Mucosa of gallbladder (tissue), 1 donor: ENCODE measurements at places on chromosomes 4 and X. TPM values are rescaled to one million over a fixed set of nuclear protein-coding genes. Genes with fewer than 3 reads are reported as not detected.
A peak's percentile ranks its signal among the peaks of the same experiment; 100 is the strongest.

The AMOT gene
- 35.4 TPM for total RNA-seq

DNA sequence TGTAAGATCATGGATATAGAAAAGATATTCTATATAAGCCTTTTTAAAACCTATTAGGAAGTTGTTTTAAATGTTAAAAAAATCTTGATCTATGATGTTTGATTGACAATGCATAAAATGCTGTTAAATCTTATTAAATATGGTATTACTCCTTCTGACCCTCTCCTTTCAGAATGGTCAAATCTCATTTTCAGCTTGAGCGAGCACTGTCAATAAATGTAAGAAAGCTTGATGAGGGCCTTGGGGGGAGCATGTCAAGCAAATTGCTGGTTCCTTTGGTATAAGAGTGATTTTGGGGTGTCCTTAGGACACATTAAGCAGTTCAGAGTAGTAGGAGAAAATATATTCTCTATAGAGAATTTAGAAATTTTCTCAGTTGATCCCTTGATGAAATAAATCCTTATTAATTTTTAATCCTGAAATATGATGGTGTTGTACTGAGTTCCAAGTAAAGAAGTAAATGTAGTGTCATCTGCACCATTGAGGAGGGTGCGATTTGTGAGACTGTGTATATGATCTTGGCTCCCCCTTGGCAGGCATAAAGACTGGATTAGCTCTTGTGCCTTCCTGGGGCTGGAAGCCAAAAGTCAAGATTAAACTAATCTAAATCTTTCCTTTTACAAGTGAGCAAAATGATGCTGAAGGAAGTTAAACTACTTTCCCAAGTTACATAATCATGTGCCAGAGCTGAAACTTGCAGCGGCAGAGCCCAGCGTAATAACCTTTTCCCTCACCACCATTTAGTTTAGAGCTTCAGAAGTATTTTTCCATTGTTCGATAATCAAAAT, 82.6 kb upstream of the ANK2 start:
- DNase-seq, result no peak

DNA sequence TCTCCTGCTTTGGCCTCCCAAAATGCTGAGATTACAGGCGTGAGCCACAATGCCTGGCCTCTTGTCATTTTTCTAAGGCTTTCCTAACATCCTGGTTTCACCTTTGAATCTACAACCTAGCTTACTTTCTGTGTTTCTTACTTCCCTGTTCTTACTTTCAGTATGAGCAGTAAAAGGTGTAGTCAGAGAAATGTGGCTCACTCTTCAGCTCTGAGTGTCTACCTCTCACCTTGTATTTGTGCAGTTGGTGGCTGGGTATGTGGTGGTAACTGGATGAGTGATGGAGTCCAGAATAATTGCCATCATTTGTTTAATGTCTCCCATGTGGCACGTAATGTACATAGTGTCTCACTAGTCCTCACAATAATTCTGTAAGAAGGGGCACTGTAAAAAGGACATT, 19.1 kb upstream of the CXCL11 start:
- no peak for DNase-seq

The PCDH7 gene
- total RNA-seq, result 42.8 TPM

- DNase-seq, result no peak
Measured at GRCh38 chrX:156005144-156005543, 7.6 kb downstream of the IL9R start.

DNA sequence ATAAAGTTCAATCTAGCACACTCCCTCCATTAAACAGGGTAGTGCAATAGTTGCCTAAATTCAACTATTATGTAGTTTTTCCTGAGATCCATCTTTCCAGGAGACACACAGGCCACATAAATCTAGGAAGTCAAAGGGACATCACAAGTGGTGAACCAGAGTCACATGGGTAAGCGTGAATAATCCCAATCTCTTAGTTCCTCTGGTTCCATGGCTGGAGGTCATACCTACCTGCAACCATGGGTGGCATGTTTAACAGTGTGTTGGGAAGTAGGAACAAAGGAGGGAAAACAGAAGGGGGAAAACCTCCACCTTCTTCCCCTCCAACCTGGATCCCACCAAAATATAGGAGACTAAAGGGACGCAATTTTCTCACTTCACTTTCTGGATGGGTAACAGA, 2651.6 kb downstream of the ARAP2 start:
- no peak for DNase-seq

The TCEAL2 gene
- 10.5 TPM for total RNA-seq

- DNase-seq, result no peak
Measured at GRCh38 chrX:123581586-123581985, 151.3 kb downstream of the THOC2 start.

GRCh38 chr4:24978291-24979075, 52.3 kb downstream of the LGI2 start:
- DNase-seq, result no peak

- DNase-seq, result no peak
Measured at GRCh38 chr4:77344001-77344400, 187.0 kb downstream of the CCNG2 start.

DNA sequence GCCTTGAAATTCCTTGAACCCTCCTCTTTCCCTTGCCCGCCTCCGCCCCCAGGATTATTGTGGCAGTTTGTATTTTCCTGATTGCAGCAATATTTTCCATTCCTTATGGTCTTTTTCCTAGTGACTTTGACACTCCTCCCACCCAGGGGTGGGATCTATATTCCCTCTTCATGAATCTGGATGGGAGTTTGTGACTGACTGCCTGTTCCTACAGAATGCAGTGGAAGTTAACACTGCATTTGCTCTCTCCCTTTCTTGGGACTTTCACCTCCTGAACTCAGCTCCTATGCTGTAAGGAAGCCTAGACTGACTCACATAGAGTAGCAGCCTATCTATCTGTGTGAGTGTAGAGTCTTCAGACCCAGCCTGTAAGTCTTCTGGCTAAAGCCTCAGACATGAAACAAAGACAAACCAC, 2.2 kb downstream of the FUNDC2 start:
- no peak for DNase-seq

DNA sequence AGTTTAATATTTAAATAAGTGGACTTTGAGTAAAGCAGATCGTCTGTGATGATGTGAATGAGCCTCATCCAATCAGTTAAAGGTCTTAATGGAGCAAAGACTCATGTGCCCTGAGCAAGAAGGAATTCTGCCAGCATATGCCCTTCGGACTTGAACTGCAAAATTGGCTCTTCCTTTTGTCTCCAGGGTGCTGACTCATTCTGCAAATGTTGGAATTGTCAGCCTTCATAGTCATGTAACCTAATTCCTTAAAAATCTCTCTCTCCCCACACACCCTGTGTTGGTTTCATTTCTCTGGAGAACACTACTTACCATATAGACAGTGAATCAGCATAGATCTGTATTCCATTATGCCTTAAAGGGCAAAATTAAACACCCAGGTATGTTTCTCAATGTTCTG, 609.8 kb upstream of the GALNTL6 start:
- no peak for DNase-seq

GRCh38 chrX:123036401-123036800, 147.7 kb upstream of the GRIA3 start:
- DNase-seq, result no peak

GRCh38 chr4:127441571-127441970, 191.2 kb upstream of the INTU start:
- DNase-seq, result no peak

DNA sequence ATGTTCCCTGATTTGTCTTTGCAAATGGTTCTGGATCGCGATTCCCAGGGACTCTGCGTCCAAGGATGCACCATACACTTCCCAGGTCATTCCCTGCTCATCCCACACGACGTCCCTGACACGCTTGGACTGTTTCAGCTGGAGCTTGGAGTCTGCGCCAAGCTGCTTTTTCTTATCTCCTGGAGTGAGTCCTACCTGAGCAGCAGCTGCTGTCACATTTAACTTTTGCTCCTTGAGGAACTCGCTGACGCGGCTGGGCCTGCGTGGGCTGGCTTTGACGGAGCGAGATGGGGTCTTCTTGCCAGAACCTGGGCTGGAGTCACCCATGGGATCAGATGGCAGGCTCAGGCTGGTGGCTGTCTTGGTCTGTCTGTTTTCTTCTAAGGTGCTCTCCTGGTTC, 59.6 kb downstream of the GPRIN3 start:
- no peak for DNase-seq

DNA sequence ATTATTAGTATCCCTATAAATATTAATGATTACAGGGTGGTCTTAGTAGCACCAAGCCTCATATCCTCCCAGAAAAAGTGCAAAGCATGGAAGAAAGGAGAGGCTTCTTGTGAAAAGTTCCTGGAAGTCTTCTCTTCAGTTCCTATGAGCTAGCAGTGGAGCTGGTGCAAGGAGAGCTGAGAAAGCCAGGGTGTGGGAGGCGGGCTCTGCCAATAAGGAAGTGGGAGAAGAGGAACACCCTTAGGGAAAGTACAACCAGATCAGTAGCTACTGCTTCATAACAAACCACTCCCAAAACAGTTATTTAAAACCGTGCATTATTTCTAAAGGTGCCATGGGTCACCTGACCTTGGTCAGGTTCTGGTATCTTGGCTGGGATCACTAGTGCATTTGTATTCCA, 72.4 kb downstream of the MAP9 start:
- no peak for DNase-seq

DNA sequence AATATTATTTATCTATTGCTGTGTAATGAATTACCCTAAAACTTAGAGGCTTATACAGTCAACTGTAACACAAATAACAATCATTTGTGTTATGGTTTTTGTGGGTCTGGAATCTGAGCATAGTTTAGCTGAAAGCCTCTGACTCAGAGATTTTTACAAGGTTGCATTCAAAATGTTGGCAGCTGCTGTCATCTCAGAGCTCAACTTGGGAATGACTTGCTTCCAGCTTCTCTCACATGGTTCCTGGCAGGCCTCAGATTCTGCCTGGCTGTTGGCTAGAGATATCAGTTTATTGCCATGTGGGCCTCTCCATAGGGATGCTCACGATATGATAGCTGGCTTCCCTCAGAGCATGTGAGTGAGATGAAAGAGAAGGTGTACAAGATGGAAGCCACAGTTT, 70.2 kb upstream of the BRWD3 start:
- no peak for DNase-seq

DNA sequence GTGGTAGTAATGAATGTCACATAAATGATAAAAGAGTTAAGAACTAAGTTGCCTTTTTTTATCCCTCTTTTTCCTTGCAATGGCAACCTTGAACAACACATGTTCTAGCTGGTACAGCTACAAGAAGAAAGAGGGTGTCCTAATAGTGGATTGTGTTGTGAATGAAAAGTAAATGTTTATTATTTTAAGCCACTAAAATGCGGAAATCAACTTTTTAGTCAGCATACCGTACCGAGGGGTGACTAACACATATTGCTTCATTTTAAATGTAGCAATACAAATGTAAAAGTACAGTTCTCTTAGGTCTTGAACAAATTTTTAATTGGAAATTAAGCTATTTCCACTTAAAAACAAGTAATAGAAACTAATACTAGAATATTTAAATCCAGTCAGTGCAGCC, 17.7 kb upstream of the AP1AR start:
- DNase-seq, result no peak

DNA sequence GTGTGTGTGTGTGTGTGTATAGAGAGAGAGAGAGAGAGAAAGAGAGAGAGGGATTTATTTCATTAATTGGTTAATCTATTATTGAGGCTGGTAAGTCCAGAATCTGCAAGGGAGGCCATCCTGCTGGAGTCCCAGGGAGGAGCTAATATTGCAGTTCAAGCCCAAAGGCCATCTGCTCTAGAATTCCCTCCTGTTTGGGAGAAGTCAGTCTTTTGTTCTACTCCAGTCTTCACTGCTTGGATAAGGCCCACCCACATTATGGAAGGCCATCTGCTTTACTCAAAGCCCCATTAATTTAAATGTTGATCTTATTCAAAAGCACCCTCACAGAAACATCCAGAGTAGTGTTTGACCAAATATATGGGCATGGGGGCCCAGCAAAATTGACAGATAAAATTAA, 317.5 kb upstream of the RASGEF1B start:
- DNase-seq, result no peak

- no peak for DNase-seq
Measured at GRCh38 chr4:85431881-85432485, 43.0 kb upstream of the ARHGAP24 start.

GRCh38 chr4:98480535-98480934, 177.9 kb downstream of the TSPAN5 start:
- no peak for DNase-seq

DNA sequence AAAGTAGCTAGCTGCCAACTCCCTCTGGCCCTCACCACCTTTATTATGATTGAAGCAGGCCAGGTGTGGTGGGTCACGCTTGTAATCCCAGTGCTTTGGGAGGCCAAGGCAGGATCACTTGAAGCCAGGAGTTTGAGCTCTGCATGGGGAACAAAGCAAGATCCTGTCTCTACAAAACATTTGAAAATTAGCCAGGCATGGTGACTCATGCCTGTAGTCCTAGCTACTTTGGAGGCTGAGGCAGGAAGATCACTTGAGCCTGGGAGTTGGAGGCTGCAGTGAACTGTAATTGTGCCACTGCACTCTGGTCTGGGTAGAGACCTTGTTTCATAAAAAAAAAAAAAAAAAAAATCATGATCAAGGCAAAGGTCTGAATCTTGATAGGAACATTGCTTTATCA, 467.0 kb upstream of the DIPK2B start:
- DNase-seq, result no peak

DNA sequence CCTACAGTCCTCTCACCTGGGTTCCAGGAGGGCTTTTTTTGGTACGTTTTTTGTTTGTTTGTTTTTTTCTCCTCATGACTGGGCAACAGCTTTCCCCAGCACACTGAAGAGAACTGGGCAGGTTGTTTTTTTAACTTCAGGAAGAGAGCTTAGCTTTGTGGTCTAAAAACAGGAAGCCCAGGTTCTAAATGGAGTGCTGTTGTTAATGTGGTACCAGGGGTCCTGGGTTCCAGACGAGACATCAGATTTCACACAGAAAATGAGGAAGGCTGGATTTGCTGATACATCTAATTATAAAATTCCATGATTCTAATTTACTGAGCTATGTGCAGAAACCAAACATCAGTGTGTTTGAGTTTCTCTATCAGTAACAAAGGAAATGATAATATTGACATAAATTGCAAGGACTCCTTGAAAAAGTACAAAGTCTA, 4.2 kb downstream of the MYOZ2 start:
- no peak for DNase-seq

DNA sequence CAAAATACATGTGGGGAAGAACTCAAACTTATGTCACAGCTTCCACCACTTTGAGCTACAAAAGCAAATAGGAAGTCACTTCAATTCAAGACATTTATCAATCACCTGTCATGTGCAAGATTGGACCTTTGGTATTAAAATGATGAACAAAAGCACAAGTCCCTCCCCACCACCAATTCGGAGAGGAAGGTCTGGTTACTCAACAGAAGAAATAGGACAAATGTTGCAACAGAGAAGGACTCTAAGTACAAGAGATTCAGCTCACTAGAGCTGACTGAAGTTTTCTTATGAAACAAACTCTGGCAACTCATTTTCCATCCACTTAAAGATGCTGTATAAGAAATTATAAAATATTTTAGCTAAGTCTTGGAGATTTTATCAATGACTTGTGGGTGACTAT, 16.0 kb upstream of the MMRN1 start:
- no peak for DNase-seq

The MAGEB2 gene
- total RNA-seq, result not detected

The H2BW2 gene
- total RNA-seq, result 0.17 TPM

GRCh38 chr4:38034986-38035882, 75.0 kb downstream of the PTTG2 start:
- DNase-seq, result peak; percentile 68
